ENCODE measurements at places on chromosomes 5 and 9.

GRCh38 chr9:38339496-38339895, 53.0 kb upstream of the ALDH1B1 start:
- DNase-seq, result peak; percentile 86

GRCh38 chr5:73983644-73984043, 357.6 kb downstream of the ARHGEF28 start:
- DNase-seq, result no peak

DNA sequence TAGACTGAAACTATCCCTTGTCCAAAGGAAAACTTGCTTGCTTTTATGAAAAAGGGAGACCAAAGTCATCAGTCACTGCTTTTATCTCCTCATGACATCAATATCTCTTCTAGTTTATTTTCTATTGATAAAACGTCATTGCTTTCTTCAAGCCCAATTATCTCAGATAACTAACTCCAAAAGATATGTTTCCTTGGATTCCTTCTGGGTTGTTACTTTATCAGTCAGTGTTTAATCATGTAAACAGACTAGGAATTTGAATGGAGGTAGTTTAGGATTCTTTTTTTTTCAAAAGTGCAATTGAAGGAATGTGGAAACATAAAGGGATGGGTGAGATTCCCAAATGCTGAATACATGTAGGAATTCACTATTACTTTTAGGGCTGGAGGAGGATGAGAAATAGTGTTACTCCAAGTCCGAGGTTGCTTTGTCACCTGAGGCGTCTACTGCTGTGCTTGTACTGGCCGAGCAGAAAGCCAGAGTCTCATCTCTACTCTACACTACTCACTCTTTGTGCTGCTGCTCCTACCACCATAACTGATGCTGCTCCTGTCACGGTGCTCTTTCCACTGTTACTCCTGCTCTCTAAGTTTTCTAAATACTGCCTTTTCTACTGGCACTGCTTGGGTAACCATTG, 1697.1 kb upstream of the NUDT12 start:
- DNase-seq, result no peak

DNA sequence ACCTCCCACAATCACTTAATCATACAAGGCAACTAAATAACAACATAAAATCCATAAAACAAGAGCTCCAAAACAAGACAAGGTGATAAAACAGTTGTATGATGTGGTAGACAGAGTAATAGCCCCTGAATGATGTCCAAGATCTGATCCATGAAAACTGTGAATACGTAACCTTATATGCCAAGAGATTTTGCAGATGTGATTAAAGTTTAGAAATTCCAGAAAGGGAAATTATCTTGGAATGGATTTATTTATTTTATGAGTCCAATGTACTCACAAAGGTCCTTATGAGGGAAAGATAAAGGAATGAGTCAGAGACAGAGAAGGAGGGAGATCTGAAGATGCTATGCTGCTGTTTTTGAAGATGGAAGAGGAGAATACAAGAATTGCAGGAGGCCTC, 1775.7 kb upstream of the C9orf72 start:
- no peak for DNase-seq

DNA sequence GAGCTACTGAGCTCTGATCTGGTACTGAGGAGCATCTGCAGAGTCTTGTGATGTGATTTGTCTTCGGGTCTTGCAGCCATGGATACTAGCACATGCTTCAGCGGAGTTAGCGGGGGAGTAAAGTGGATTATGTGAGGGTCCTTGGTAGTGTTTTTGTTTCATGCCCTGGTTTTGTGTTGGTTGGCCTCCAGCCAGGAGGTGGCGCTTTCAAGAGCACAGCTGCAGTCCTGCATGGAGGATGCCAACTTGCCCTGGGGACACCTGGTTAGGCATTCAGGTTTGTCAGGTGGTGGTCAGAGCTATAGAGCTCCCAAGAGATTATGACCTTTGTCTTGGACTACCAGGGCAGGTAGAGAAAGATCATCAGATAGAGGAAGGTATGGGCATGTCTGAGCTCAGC, 185.8 kb upstream of the CDH6 start:
- no peak for DNase-seq

DNA sequence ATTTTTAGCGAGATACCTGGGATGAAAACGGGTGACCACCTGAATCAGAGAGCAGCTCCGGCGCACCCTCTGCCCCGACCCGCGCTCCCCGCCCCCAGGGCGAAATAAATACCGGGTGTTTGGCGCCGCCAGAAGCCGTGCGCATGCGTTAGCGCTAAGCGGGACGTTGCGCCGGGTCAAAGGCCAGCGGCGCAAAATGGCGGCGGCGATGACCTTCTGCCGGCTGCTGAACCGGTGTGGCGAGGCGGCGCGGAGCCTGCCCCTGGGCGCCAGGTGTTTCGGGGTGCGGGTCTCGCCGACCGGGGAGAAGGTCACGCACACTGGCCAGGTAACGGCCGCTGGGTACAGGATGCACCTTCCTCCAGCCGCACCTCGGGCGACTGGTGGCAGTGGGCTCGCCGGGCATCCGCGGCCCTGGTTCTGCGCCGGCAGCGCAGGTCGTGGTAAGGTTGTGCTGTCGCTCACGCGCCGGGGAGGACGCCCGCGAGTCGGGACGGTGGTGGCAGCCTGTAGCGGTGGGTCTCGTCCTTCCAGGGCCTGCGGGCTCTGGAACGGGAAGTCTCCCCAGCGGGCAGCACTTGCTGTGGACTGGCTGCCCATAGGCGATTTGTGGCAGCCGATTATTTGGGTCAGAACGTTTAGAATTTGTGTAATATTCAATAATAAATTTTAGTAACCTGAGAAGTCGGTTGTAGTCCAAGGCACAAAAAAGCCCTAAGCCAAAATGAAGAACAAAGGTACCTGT, at the start of gene NDUFS6:
NDUFS6 (plus strand) TSS at position 186 of the 745 bp plus-strand sequence; CDS start at position 197, 11 bp downstream.
- peak; percentile 89 for DNase-seq

DNA sequence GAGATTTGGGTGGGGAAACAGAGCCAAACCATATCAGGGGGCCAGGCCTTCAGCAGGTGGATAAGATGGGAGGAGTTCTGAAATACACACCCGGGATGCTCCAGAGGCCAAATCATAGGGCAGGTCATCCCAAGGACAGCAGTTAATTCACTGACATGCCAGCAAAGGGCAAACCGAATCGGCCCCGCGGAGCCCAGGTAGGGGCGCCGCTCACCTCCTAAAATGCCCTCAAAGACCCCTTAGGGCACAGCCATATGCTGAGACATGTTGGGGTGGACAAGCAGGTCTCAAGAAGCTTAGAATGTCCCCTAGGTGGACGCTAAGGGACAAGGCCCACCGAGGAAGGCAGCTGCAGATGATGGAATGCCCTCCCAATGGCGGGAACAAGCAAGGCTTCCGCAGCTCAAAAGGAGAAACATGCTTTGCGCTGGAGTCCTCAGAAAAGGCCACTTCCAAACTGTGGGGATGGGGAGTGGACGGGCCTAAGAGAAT, 144.9 kb downstream of the ERCC6L2 start:
- DNase-seq, result no peak

DNA sequence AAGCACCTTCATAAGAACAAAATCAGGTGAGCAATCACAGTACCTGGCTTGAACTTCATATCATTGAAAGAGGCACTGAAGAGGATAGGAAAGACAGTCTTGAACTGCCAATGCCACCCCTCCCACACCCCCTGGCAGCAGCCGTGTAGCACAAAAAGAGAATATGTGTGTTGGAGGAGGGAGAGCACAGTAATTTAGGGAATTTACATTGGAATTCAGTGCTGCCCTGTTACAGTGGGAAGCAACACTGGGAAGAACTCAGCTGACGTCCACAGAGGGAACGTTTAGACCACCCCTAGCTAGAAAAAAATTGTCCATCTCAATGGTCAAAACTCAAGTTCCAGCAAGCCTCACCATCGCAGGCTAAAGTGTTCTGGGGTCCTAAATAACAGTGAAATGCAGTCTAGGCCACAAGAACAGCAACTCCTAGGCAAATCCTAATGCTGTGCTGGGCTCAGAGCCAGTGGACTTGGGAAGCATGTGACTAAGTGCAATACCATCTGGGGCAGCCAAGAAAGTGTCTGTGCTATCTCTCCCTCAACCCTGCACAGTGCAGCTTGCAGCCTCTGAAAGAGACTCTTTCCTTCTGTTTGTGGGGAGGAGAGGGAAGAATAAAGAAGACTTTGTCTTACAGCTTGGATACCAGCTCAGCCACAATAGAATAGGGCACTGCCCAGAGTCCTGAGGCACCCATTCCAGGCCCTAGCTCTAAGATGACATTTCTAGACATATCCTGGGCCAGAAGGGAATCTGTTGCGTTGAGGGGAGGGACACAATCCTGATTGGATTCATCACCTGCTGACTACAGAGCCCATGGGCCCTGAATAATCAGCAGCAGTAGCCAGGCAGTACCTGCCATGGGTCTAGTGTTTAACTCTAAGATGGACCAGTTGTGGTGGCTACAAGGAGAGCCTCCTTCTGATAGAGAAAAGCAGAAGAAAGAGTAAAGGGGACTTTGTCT, 62.1 kb upstream of the VLDLR start:
- DNase-seq, result peak; percentile 80

DNA sequence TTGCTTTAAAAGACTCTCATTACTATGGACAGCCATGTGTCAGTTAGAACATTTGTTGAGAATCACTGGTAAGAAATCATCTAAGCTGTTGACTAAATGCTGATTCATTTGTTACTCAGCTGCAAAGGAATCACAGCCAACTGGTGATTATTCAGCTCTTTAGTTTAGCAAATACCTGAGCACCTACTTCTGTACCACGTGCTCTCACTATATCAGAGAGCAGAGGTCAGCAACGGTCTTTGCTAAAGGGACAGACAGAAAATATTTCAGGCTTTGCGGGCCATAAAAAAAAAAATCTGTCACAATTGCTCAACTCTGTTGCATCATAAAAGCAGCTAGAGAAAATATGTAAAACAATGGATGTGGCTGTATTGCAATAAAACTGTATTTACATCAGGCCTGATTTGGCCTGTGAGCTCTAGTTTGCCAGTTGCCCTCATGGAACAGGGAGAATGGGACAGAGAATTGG, 377.6 kb downstream of the DNAH5 start:
- DNase-seq, result peak; percentile 47

DNA sequence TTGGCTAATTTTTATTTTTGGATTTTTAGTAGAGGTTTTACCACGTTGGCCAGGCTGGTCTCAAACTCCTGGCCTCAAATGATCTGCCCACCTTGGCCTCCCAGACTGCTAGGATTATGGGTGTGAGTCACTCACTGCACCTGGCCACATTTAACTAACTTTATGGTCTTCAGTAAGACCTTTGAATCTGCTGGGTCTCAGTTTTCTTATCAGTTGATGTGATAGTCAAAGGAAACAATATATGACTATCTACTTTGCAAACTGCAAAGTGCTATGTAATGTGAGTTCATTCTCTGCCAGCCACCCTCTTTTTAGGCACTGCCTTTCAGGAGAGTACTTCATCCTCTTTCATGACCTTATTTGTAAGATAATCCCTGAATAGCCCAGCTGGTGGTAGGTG, 474.7 kb downstream of the PDE4D start:
- no peak for DNase-seq

- DNase-seq, result no peak
Observed at GRCh38 chr9:36966371-36967097, 67.5 kb downstream of the PAX5 start.

- no peak for DNase-seq
Observed at GRCh38 chr5:160036243-160036642, 27.3 kb downstream of the TTC1 start.

DNA sequence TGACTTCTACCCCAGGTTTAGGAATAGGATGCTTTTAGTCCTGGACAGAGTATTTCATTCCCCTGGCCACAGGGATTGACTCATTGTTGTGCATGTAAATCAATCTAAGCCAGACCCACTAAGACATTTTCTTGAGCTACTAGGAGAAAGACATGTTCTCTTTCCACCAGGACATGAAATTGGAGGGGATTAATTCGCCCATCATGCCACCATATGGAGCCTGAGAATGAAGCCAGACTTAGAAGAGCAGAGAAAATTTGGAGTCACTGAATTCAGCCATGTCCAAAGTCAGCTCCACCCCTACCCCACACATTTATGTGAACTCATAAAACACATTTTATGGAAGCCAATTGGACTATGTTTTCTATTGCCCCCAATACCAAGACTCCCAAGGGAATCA, 322.5 kb downstream of the NFIB start:
- no peak for DNase-seq

DNA sequence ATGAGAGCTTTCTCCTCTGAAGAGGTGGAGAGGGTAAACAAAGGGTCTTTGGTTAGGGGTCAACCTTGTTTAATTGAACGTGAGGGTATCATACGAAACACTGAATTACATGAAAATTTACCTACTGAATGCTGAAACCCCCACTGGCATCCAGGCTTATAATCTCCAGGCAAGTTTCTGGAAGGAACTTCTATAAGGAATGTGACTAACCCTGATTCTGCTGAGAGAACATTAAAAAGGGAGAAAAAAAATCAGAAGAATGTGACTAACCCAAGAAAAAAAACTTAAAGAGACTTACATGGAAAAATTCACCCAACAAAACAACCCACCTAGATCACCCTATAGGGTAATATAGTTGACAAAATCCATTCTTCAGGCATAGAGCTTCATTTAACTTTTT, 55.5 kb downstream of the APC start:
- DNase-seq, result peak; percentile 9

DNA sequence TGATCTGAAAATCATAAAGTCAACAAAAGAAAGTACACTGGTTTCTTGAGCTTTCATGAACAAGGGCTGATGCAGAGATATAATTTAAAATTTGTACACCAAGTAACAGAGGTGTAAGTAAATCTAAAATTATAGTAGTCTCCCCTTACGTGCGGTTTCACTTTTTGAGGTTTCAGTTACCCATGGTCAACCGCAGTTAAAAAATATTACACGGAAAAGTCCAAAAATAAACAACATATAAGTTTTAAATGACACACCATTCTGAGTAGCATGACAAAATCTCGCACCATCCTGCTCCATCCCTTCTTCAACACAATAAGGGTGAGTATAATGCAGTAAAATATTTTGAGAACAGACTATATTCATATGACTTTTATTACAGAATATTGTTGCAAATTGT, 54.4 kb downstream of the AUH start:
- DNase-seq, result no peak

DNA sequence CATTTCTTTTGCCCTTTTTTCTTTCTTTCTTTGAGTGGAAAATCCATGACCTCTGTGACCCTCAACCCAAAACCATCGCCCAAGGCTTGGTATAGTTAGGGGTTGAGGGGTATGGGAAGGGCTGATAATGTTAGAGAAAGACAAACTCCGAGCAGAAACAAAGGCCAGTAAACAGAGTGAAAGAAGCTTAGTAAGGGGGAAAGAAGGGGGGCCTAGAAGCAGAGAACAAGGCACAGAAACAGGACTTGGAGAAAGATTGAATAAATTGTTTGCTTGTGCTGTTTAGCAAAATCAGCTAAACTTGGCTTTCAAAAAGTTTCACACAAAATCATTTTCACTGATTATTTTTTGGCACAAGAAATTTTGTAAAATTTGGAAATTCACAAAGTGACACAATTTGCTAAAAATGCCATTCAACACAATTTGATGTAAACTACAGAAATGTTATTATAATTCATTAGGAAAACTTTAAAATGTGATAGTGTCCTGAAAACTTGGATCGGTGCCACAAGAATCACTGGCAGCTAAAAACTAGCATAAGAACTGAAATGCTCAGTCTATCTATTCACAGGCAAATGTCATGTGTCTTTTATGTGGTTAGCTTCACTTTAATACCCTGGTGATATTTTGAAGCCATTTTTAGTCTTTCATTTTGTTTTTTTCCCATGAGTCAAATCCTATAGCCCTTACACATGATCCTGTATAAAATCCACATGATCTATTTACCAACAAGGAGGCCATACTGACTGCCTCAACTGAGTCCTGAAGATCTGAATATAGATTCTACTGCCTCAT, 276.4 kb downstream of the NR2F1-AS1 start:
- no peak for DNase-seq

GRCh38 chr5:114252226-114252625, 109.6 kb upstream of the KCNN2 start:
- DNase-seq, result no peak

Data from GM03348 (cell line).